ENCODE measurements at places on chromosomes 11 and 22. TPM values are rescaled to one million over a fixed set of nuclear protein-coding genes. Genes with fewer than 3 reads are reported as not detected.

CCDC73 gene
- 0.04 TPM for total RNA-seq

OR52N4 gene
- total RNA-seq = not detected

PLAAT5 gene
- not detected for total RNA-seq

OR2AG1 gene
- not detected for total RNA-seq

OOSP4B gene
- not detected for total RNA-seq

ADSL gene
- 90.2 TPM for total RNA-seq

LAYN gene
- 4.3 TPM for total RNA-seq

PNPLA3 gene
- total RNA-seq = 1.5 TPM

BTG4 gene
- total RNA-seq = not detected

KDM4D gene
- 0.40 TPM for total RNA-seq

HNRNPUL2 gene
- 40.2 TPM for total RNA-seq

TENM4 gene
- 0.14 TPM for total RNA-seq

EMID1 gene
- not detected for total RNA-seq

DEUP1 gene
- not detected for total RNA-seq

SMC1B gene
- total RNA-seq = not detected

LINC01488 gene
- total RNA-seq = not detected

APOBEC3C gene
- total RNA-seq = 29.0 TPM

APOA5 gene
- not detected for total RNA-seq

TP53I11 gene
- total RNA-seq = 43.6 TPM

FOLR2 gene
- not detected for total RNA-seq

OR8D1 gene
- not detected for total RNA-seq

CDON gene
- total RNA-seq = 3.6 TPM

Data from A549 treated with ZK216348 at 1 μM for 4 hours (cell line).